ENCODE measurements at places on chromosomes 12 and 14.

DNA sequence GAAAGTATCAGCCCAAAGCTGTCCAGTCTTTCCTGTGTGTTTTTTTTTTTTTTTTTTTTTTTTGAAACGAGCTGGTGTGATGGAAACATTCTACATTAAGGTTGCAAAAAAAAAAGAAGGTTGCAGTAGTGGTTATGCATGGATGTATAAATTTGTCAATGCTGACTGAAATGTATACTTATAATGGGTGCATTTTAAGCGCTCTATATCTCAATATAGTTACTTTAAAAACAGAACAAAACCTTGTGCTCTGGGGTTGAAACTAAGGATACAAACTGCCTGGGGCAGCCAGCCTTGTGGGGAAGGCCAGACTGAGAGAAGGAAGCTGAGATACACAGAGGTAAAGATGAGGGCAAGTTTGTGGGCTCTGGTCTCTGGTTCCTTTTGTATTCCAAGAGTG lies 87.3 kb upstream of the RMST start:
- no peaks in the 10 kb centered on the region for H3K27me3 ChIP-seq
- H3K4me1 ChIP-seq: no peaks in the 10 kb centered on the region
- no peak for DNase-seq
- no peak overlapping the region for H3K27ac ChIP-seq
- H3K36me3 ChIP-seq: no peaks in the 10 kb centered on the region

GRCh38 chr14:67360470-67361206 lies 510 bp downstream of the EIF2S1 start:
- H3K4me1 ChIP-seq: peaks cover 67% of the 10 kb centered on the region
- DNase-seq: no peak
- H3K36me3 ChIP-seq: peaks cover 65% of the 10 kb centered on the region
- H3K4me3 ChIP-seq: peak overlapping the region; percentile 100
- peak overlapping the region; percentile 99 for H3K27ac ChIP-seq

DNA sequence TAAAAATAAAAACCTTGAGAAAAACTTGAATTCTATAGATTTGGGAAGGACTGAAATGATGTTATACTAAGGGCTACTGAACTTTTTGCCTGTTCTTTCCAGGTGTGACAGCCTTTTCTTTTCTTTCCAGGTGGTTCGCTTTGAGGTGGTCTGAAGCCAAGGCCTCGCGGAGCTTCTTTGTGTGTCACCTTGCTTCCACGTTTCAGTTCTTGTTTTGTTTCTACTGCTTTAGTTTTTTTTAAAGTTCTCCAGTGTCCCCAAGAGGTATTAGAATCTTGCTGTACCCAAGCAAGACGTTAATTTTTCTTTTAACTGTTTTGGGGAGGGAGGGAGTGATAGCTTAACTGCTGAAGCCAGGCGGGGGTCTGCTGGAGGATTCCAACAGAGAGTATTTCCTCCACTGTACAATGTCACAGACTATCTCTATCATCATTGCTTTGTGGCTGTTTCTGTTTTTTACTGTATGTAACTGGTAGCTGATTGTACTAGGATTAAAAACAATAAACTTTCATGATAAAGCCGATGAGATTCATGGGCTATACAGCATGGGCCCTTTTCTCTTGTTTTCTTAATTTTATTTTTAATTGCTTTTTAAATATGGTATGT lies 40.2 kb downstream of the PROX2 start:
- H3K27me3 ChIP-seq: no peaks in the 10 kb centered on the region
- DNase-seq: no peak
- H3K4me3 ChIP-seq: peak overlapping the region; percentile 30
- H3K4me1 ChIP-seq: peaks cover 67% of the 10 kb centered on the region
- H3K27ac ChIP-seq: peak overlapping the region; percentile 91
- H3K36me3 ChIP-seq: peaks cover 65% of the 10 kb centered on the region

DNA sequence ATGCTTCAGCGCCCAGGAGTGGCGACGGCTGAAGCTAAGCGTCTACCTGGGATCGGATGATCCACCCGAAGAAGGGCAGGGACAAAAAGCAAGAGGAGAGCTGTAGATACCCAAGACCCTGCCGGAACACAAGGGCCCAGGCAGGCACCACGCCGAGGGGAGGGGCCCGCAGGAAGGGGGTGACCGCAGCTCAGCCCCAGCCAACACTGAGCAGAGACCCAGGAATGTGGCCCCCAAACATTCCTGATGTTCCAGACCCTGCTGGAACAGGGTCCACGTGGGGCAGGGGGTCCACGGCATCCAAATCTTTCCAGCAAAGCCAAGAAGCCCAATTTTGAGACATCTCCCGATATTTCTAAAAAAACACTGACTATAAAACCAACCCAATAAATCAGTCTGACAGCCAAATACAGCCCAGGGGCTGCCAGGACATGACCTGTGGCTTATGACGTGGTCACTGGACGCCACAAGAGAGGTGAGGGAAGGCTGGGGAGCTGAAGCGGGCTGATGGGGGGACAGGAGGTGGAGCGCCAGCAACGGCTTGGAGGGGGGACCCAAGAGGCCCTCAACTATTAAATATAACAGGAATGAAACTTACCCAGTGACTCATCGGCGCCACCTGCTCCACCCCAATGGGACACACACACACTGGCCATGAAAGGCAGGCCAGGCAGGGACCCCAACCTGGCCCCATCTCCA lies 58.9 kb downstream of the NCOR2 start:
- peaks cover 1% of the 10 kb centered on the region for H3K36me3 ChIP-seq
- H3K27ac ChIP-seq: peak overlapping the region; percentile 55
- H3K4me3 ChIP-seq: no peak overlapping the region
- no peak for DNase-seq

- no peaks in the 10 kb centered on the region for H3K4me1 ChIP-seq
- H3K36me3 ChIP-seq: no peaks in the 10 kb centered on the region
- no peak overlapping the region for H3K4me3 ChIP-seq
- H3K27ac ChIP-seq: no peak overlapping the region
- H3K27me3 ChIP-seq: no peaks in the 10 kb centered on the region
Observed at GRCh38 chr12:33654313-33654712, 214.7 kb upstream of the SYT10 start.

- H3K4me3 ChIP-seq: no peak overlapping the region
- H3K27me3 ChIP-seq: no peaks in the 10 kb centered on the region
- no peaks in the 10 kb centered on the region for H3K4me1 ChIP-seq
- H3K27ac ChIP-seq: no peak overlapping the region
Observed at GRCh38 chr14:81710232-81710845, 176.7 kb upstream of the SEL1L start.

GRCh38 chr14:103949131-103949790 lies 6.9 kb upstream of the RD3L start:
- no peaks in the 10 kb centered on the region for H3K36me3 ChIP-seq
- no peak overlapping the region for H3K4me3 ChIP-seq
- peaks cover 48% of the 10 kb centered on the region for H3K27me3 ChIP-seq
- DNase-seq: no peak
- H3K4me1 ChIP-seq: no peaks in the 10 kb centered on the region

DNA sequence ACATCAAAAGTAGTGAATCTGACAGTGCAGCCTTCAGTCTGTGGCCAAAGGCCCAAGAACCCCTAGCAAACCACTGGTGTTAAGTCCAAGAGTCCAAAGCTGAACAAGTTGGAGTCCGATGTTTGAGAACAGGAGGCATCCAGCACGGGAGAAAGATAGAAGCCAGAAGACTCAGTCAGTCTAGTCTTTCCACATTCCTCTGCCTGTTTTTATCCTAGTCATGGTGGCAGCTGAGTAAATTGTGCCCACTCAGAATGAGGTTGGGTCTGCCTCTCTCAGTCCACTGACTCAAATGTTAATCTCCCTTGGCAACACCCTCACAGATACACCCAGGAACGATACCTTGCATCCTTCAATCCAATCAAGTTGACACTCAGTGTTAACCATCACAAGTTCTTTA lies 1255.4 kb downstream of the LRFN5 start:
- DNase-seq: no peak
- no peak overlapping the region for H3K4me3 ChIP-seq
- H3K4me1 ChIP-seq: no peaks in the 10 kb centered on the region
- no peaks in the 10 kb centered on the region for H3K27me3 ChIP-seq
- H3K27ac ChIP-seq: no peak overlapping the region
- H3K36me3 ChIP-seq: no peaks in the 10 kb centered on the region

DNA sequence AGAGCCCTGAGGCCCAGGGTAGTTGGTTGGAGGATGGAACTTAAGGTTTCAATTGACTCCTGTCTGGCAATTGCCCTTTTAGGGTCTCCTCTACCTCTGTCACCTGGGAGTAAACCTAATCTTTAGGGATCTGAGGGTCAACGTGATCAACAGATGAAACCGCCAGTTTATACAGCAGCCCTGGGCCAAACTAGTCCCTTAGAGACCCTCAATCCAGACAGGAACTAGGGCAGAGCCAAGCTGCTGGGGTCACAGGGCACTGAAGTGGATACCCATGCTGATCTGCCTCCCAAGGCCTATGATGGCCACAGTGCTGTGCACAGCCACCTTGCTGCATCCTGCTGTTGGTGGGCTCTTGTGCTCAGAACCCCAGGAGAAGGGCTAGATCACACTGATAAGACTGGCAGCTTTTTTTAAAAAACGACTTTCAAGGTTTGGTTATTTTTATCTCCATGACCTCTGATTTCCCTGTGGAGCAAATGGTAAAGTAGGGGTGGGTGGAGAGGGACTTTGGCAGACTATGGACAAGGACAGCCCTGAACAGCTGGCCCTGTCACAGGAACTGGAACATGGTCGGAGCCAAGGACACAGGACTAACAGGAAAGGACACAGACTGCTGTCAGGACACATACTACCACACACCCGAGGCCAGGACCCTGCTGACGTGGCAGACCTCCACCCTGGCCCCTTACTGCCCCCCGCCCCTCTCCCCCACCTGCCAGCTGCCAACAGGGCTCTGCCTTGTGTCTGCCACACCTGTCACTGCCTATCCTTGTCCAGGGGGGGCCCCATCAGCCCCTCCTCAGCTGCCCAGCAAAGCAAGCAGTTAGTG lies 474 bp downstream of the FITM1 start:
- peaks cover 25% of the 10 kb centered on the region for H3K4me1 ChIP-seq
- no peak for DNase-seq
- no peaks in the 10 kb centered on the region for H3K27me3 ChIP-seq
- H3K4me3 ChIP-seq: no peak overlapping the region
- H3K27ac ChIP-seq: no peak overlapping the region

- no peak overlapping the region for H3K27ac ChIP-seq
- H3K4me3 ChIP-seq: no peak overlapping the region
- no peak for DNase-seq
- no peaks in the 10 kb centered on the region for H3K4me1 ChIP-seq
- no peaks in the 10 kb centered on the region for H3K27me3 ChIP-seq
Observed at GRCh38 chr12:20409607-20410377, 41.5 kb downstream of the PDE3A start.
